ENCODE measurements at places on chromosomes 4 and X.

GRCh38 chr4:3245676-3246075 lies 3.3 kb upstream of the MSANTD1 start:
- DNase-seq = no peak

GRCh38 chr4:1779588-1780382 lies 13.3 kb upstream of the FGFR3 start:
- no peak for DNase-seq

DNA sequence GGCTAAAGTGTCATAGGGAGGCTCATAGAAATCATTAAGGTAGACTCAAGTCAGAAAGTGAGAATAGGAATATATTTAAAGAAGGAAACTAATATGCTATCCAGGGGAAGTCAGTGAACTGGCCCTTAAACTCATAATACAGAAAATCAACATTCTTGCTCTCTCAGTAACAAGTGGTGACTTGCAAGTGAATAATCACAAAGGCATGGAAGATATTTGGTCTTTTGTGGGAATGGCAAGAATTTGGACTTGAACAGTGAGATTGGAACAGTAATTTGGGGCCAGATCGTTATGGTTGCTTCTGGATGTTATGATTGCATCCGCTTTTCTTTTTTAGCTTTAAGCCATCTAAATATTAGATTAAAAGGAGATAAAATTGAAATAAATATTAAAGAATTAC lies 103.8 kb downstream of the TBC1D19 start:
- DNase-seq = no peak

DNA sequence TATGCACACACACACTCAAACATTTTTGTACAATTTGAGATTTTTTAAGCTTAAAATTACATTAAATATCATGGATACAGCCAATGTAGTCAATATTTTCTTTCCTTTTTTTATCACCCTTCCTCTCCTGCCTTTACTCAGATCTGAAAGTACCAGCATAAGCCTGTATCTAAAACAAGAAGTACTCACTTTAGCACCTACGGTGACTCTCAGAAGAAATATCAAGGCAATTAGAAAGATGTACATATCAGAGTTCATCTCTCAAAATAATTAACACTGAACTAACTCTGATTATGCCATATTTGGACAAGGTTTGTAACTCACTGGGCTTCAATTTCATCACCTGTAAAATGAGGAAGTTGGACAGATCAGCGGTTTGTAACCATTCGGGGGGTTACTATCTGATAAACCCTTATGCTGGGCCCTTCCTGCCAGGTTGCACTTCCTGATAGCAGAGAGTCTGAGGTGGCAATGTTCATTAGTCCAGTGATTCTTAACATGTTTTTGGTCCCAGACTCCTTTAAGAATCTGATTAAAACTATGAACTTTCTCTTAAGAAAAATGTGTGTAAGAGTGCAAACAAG lies 5.7 kb upstream of the GPR174 start:
- no peak for DNase-seq

GRCh38 chr4:53010318-53010717 lies 148.2 kb downstream of the RASL11B start:
- DNase-seq = no peak

DNA sequence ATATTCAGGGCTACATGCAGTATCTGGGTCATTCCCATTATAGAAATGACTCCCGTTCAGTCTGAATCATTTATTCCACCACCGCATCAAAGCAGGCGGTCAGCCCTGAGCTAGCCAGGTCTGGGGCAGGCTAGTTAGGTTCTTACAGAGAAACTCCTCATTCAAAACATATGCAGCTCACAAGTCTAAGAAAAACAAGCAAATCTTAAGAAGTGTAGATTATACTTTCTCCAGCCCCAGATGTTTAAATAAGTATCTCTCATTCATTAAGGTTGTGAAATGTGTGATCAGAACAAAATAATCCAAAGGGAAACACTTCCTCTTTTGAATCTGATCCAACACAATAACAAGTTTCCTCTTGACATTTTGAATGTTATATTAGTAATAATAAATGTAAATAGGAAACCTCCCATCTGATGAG lies 441.9 kb downstream of the INPP4B start:
- no peak for DNase-seq

DNA sequence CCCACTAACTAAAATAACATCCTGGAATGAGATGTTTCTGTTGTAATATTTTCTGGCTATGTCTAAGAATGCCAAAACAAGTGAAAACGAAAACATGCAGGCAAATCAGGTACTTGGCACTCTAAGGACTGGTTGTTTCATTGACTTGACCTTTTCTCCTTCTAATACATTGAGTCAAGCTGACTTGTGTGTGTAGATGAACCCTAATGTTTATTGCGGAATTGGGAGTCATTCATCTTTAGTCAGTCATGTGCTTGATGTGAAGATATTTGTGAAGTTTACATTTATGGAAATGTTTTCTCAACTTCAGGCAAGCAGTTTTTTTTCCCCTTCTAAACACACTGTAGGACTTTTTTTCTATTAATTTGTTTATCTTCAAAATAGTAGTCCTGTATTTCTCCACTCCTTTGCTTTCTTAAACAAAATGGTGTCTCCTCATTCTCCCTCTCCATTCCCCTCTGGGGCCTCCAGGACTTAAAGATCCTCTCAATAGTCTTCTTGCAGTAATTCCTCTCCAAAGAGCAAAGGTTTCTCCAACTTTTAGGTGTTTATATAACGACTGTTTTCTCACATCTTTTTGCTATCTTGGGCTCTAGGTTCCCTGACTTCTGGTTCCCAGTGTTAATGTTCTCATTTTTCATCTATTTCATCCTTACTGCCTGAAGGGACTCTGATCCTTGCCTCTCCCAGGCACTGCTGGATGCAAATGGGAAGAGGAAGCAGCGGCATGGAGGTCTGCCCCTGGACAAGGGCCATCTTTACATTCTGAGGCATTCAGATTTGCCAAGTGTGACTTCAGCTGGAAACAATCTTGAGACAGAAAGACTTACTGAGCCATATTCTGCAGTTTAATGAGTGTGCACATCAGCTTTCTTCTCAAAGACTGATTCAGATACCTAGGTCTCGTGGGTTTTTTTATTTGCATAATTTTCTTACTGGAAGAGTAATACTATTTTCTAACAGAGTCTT lies 166.4 kb downstream of the ARHGAP6 start:
- DNase-seq = no peak

- no peak for DNase-seq
Observed at GRCh38 chr4:52939325-52939724, 77.2 kb downstream of the RASL11B start.

DNA sequence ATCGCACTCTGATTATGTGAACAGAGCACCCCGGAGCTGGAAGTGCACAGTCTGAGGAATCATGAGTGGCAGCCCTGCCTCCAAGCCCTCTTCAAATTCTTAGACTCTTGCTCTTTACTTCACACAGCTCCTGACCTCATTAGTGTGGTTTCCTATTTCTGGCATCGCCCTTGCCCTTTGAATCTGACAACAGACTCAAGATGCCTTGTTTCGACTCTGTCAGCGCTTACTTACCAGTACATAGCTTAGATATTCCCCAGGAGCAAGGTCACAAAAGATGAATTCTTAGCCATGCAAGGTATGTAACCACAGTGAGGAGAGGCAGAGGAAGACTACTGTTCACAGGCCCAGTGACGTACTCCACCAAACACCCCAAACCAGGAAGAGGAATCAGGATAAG lies 167.2 kb downstream of the KDR start:
- no peak for DNase-seq
